ENCODE measurements at places on chromosomes 13 and 19. TPM values are rescaled to one million over a fixed set of nuclear protein-coding genes. Genes with fewer than 3 reads are reported as not detected.

Gene FPR3
- not detected for total RNA-seq

Gene C19orf73
- 2.0 TPM for total RNA-seq

Gene FOSB
- total RNA-seq: 49.1 TPM

Gene EFNB2
- 51.8 TPM for total RNA-seq

Gene ZNF714
- total RNA-seq: 8.9 TPM

Gene CYP4F3
- 0.59 TPM for total RNA-seq

Gene SPACA7
- total RNA-seq: not detected

Gene NOTCH3
- 44.7 TPM for total RNA-seq

Gene PSG11
- total RNA-seq: not detected

Gene TMTC4
- total RNA-seq: 4.2 TPM

Gene CCDC169
- total RNA-seq: 0.83 TPM

Gene KCNN1
- total RNA-seq: not detected

Gene BBC3
- total RNA-seq: 7.0 TPM

Gene GRK1
- 0.50 TPM for total RNA-seq

Gene POU4F1
- not detected for total RNA-seq

Gene MUC16
- total RNA-seq: 0.26 TPM

Gene PTPRH
- 0.38 TPM for total RNA-seq

Gene KLK11
- total RNA-seq: 2.3 TPM

Gene AMER2
- not detected for total RNA-seq

Gene CD79A
- total RNA-seq: 0.27 TPM

Gene ZNF681
- 1.3 TPM for total RNA-seq

Gene LIM2
- not detected for total RNA-seq

Gene LAIR1
- total RNA-seq: not detected
